Putamen (tissue), 1 donor: ENCODE measurements at places on chromosomes 4 and X.

DNA sequence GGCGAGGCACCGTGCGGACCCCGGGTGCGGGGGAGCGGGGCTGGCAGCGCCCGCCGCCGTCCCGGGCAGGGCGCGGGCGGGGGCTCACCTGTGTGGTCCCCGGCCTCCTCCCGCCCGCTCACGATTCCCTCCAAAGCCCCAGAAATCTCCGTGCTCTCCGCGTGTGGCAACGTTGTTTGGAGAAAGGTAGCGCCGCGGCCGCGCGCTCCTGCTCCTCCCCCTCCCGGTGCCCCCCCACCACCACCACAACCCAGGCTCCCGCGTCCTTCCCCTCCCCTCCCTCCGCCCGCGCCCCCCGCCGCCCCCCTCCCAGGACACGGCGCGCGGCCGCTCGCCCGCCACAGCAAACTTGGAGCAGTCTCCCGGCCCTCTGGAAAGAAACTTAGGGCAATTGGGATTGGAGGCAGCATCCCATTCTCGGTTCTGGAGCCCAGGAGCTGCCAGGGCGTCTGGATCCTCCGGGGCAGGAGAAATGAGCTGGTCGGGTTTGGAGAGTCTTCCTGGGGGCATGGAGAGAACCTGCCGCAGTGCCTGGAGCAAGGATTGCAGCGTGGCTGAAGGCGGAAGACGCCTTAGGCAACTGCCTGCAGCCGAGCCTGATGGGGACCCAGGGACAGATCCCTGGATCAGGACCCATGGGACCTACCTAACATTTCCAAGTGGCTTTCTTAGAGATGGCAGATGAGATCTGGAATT is 855 bp downstream of the KLF3 start:
- DNase-seq: peak; percentile 68

GRCh38 chr4:18319431-18319830 is 297.9 kb upstream of the LCORL start:
- no peak for DNase-seq

DNA sequence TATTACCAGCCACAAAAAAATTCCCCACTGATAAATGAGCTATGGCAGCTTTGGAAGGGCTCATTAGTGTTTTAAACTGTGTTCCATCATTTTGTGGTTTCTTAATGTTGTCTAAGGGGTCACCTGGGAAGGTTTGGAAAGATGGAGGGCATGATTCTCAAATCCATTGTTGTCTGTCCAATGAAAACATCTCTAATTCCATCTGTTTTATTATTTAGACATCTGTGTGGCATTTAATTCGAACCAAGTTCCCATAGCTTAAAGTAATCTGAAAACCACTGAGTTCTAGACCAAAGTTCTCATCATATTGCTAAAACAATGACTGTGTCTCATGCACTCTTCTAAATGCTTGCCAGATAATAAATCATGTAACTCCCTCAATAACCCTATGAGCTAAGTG is 103.8 kb upstream of the PPP3CA start:
- DNase-seq: no peak

- no peak for DNase-seq
Measured at GRCh38 chr4:153507310-153508073, 41.3 kb downstream of the TMEM131L start.

DNA sequence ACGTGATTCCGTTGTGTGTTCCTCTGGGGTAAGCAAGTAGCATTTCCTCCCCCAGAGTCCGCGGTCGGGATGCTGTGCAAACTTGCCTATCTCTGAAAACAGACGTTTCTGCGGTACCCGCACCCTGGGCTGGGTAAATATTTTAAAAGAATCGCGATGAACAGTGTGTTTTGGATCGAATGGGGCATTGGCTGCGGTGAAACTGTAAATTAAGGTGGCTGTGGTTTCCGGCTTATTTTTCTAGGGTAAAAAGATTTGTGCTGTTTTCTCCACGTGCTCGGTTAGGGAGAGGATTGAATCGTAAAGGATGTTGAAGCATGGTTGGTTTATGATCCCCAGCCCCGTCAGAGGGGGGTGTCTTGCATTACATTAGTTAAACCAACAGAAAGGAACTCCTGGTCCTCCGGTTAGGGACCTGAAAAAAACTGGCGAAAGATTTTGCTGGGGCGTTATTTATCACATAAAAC is 1.2 kb downstream of the HHIP start:
- peak; percentile 48 for DNase-seq

GRCh38 chr4:118917582-118917981 is 28.9 kb downstream of the SYNPO2 start:
- DNase-seq: no peak

- DNase-seq: no peak
Measured at GRCh38 chr4:81577392-81577791, 105.7 kb upstream of the RASGEF1B start.

- no peak for DNase-seq
Measured at GRCh38 chrX:30308263-30309138, 689 bp downstream of the NR0B1 start.

- DNase-seq: no peak
Measured at GRCh38 chrX:39559229-39559628, 538.5 kb downstream of the BCOR start.

GRCh38 chr4:133799717-133800315 is 401.8 kb downstream of the PABPC4L start:
- no peak for DNase-seq

DNA sequence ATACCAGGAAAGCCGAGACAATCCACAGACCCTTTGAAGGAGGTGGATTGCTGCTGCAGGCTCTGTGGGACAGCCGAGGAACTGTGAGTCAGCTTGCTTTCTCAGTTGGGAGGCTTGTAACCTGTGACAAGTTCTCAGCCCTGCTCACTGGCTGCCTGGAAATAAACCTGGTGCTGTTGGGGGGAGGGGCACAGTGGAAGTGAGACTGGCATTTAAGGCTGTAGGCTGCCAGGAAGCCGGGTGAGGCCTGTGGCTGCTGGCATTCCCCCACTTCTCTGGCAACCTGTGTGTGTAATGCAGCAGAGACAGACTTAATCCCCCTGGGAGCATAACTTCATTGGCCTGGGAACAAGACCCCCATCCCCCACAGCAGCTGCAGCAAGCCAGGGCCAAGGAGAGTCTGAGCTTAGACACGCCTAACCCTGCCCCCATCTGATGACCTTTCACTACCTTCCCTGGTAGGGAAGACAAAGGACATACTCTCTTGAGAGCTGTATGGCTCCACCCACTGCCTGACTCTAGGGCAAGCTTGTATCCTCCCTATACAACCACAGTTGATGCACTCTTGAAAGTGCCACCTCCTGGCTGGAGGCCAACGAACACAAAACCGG is 64.1 kb downstream of the ALPK1 start:
- DNase-seq: no peak

GRCh38 chr4:158783785-158784184 is 15.0 kb downstream of the FNIP2 start:
- DNase-seq: no peak

GRCh38 chr4:151692443-151692782 is 68.4 kb downstream of the GATB start:
- no peak for DNase-seq

- DNase-seq: no peak
Measured at GRCh38 chr4:135177321-135177720, 975.7 kb upstream of the PABPC4L start.

DNA sequence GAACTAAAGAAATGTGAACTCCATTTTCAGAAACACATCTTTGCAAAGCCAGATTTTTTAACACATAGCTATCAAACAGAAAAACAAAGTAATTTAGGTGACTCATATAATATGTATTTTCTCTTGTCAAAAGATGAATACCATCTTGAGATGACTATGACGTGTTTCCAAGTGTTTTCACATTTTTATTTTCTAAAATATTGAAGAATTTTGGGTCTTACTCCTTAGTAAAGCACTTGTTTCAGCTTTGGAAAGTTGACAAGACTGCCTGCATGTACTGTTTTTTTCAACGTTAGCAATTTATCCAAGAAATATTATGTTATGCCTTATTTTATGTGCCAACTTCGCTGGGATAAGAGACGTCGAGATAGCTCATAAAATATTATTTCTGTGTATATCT is 733.9 kb upstream of the EPHA5 start:
- no peak for DNase-seq

GRCh38 chrX:7638078-7638710 is 204.8 kb upstream of the VCX start:
- no peak for DNase-seq

- no peak for DNase-seq
Measured at GRCh38 chrX:45773572-45773971, 572.9 kb upstream of the DIPK2B start.

- peak; percentile 79 for DNase-seq
Measured at GRCh38 chrX:2325076-2325784, 175.5 kb downstream of the DHRSX start.

DNA sequence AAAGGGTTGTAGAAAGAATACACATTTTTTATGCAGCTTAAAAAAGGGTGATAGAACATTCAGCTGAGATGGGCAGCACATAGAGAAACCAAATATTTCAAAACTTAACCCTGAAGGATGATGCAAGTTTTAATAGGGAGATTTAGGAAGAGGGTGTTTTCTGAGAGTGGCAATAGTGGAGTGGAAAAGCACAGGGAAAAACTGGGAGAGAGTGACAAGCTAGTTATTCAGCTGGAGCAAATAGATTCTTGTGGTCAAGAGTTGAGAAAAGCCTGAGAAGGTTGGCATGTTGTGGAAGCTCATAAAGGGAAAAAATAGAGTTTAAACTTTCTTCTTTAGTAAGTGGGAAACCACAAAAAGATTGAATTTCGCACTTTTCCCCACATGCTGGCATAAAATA is 359.6 kb upstream of the PITX2 start:
- DNase-seq: no peak

GRCh38 chr4:17695341-17695740 is 80.9 kb downstream of the MED28 start:
- no peak for DNase-seq

DNA sequence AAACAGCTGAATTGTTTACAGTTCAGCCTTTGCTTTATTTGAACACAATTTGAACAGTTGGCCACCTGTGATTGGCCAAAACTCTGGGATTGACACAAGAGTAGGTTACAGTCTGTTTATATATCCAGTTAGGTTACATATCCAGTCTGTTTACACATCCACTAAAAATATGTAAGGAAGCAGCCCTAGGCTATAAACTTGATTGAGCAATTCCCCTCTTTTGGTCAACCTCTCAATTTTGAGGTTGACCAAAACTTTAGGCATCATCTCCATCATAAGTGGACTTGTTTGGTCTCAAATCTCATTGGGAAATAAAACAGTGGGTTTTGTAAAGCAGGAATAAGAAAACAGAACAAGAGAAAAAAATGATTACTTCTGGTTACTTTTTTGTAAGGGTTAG is 190.8 kb downstream of the SPATA18 start:
- no peak for DNase-seq

DNA sequence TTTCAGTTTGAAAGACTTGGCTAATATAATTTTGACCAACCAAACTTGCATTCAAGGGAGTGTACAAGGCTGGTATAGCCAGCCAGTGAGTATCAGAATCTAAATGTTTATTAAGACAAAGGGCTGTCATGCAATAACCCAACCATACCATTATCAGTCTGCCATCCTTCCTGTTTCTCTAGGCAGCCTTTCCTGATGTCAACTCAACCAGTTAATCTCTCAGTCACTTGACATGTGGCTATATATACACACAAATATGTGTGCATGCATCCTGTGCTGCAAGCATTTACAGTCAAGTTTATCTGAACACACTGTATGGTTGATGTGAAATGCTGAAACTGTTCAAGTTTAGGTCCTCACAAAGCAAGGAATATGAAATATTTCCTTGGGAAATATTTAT is 17.2 kb downstream of the BTK start:
- no peak for DNase-seq

GRCh38 chr4:33054161-33054560 is 2334.0 kb downstream of the PCDH7 start:
- DNase-seq: no peak

DNA sequence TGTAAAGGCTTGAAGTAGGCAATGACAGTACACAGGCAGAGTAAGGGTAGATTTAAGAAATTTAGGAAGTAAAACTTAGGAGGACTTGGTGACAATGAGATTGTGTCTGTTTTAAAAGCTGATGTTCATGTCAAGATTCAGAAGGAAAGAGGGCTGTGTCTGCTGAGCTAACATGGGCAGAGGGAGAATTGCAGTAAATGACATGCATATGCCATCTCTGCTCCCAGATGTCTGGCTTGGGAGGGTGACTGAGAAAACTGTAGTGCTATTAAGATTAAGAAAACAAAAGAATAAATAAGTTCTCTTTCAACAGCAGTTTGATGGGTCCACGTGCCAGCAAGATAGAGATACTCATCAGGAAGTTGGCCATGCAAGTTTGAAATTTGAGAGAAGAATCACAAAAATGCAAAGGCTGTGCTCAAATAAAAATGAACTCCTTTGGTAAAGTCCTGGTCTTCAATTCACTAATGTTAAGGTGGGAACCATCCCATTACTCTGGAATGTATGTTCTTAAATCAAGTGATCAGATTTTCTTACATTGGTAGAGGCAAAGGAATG is 7.2 kb downstream of the NFXL1 start:
- DNase-seq: no peak

DNA sequence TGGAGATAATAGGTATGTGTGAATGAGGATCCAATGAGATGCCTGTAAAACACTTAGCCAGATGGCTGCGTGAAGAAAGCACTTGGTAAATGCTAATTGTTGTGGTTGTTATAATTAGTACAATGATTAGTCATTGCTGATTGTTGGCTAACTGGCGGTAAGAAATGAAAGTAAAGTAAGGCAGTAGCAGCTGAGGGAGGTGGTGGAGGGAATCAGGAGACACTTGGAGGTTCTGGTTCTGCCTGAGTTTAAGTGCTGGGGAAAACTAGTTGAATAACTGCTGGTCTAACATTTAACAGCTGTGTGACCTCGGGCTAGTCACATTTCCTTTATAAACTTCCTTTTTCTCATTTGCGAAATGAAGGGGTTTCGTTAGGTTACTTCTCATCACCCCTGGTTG is 30.9 kb downstream of the CD38 start:
- DNase-seq: no peak

GRCh38 chr4:70997546-70997945 is 4.1 kb downstream of the DCK start:
- DNase-seq: no peak

DNA sequence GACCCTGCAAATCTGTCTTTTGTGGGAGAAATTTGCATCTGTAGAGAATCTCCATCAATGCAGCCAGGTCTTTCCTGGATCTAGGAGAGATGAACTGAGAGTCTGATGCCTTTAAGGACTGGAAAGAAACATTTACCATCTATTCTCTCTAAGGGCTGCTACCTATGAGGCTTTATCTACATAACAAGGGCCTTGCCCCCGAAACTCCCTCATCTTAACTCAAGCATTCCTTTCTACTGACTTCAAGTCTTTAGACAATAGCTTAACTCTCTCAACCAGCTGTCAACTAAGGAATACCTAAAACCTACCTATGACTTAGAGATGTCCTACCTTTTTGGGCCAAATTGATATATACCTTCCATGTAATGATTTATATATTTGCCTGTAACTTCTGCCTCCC is 32.1 kb downstream of the MAGEB17 start:
- no peak for DNase-seq

GRCh38 chr4:175459571-175459970 is 352.5 kb downstream of the GPM6A start:
- DNase-seq: no peak
